NCI-H1105 treated with DMSO at 0.1 percent for 48 hours (cell line): ENCODE measurements at places on chromosomes 1 and 21.

- DNase-seq: no peak
Observed at GRCh38 chr1:62823556-62823955, 39.6 kb downstream of the ATG4C start.

DNA sequence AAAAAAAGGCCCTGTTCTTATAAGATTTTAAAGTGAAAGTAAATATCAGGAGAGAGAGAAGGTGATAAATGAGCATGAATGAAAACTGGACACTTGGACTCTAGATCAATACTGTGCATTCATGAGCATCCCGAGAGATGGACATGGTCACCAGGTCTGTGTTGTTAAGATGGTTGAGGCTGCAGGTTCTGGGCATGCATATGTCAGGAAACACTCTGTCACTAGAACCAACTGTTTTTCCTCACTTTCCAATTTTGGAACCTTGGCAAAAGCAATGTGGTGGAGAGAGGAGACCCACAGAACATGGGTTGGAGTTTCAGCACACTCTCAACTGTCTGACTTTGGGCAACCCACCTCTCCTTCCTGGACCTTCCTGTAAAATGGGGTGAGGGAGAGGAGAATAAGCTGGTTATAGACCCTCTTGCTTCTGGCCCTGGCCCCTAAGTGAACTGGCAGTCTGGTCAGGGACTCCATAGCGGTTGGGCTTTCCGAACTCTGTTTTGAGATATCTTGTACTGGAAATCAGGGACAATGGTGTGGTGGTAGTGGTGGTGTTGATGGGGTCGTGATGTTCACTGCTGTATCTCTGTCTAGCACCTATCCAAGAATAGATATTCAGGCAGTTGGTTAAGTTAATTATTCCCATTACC is 4.2 kb downstream of the MAN1C1 start:
- no peak for DNase-seq

GRCh38 chr1:72097851-72098570 is 184.3 kb downstream of the NEGR1 start:
- DNase-seq: no peak

DNA sequence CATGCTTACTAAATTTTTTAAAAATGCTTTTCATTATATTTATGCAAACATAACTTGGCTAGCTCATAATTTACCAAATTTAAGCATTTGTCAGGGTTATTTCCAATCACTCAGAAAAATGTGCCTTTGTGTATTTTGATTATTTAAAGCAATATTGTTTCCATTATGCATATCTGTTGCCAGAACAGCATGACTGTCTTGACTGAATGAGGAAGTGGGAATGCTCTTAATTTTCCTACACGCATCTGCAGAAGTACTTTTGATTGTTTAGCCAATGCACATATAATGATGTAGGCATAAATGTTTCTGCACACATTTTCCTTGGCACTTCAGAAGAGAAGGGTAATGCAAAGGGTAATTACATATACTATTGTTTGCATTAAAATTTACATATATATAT is 92.5 kb upstream of the ADGRL2 start:
- DNase-seq: no peak

DNA sequence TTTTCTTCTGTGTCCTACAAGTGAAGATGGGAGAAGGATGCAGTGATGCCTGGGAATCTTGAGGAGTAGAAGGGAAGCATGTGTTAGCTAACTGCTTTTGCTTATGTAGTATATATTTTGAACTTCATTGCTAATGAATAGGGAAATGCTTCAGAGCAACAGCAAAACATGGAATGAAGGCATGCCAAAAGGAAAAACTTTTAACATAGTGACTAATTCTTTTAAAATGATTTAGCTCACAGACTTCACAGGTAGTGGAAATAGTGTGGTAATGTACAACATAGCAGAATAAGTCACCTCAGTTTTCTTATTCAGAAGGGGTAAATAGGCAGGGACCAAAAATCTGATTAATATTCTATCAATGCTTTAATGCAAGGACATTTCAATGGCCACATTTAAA is 95.5 kb downstream of the LYPLAL1 start:
- DNase-seq: no peak

- peak; percentile 46 for DNase-seq
Observed at GRCh38 chr1:180252638-180253536, 22.8 kb downstream of the LHX4 start.

DNA sequence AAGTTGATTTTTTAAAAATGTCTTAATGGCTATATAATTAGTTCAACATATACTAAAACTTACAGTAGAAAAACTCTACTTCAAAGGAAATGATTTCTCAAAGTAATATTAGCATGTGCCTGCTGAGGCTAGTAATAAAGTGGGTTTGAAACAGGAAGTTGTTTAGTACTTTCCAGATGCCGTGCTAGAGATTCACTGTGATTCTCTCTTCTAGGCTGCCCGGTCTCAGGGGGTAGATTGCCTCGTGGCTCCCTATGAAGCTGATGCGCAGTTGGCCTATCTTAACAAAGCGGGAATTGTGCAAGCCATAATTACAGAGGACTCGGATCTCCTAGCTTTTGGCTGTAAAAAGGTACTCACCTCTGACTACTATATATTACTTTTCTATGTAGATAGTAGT is 9.1 kb downstream of the EXO1 start:
- DNase-seq: no peak

GRCh38 chr1:28855469-28855951 is 43.5 kb downstream of the OPRD1 start:
- DNase-seq: no peak

- DNase-seq: no peak
Observed at GRCh38 chr1:43990271-43991199, 864 bp upstream of the CCDC24 start.

DNA sequence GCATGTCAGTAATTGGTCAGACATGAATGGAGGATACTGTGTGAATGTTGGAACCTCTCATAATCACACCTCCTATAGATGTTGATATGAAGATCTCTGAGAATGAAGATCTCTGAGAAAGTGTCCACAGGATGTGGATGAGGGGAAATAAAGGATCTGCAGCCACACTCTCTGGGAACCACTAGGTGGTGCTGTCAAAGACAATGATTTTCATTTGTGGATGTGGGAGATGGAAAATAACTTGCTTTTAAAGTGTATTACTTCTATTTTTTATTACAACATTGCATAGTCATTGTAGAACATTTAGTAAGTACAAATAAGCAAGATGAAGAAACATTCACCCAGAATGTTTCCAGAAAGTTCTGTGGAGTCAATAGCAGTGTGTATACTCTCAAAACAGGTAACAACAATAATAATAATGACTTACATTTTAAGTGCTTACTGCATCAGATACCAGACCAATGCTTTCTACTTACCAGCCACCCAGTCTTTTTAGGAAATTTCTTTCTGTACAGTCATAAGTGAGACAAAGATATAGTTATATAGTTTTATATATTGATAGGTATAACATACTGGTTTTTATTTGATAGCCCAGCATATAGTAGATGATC is 128.2 kb downstream of the ATG4C start:
- DNase-seq: no peak

DNA sequence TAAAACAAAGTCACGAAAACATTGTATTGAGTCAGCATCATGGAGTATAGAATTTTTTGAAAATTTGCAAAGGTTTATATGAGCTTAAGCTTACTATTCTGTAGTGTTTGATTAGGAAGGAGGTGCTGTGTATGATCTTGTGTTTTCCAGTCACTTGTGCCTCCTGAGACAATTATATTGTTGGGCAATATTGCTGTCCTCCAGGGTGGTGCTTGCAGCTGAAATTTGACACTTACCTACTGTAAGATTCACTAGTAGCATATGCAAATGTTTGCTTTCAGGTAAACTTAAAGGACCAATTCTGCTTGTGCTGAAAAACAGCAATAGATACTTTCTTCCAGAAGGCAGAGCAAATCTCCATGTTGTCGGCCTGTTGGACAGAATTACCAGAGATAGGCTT is 268.0 kb downstream of the TGFB2 start:
- peak; percentile 26 for DNase-seq

GRCh38 chr21:38988509-38989378 is 183.0 kb downstream of the ETS2 start:
- DNase-seq: no peak

GRCh38 chr1:186792870-186793581 is 35.7 kb upstream of the PLA2G4A start:
- DNase-seq: no peak

DNA sequence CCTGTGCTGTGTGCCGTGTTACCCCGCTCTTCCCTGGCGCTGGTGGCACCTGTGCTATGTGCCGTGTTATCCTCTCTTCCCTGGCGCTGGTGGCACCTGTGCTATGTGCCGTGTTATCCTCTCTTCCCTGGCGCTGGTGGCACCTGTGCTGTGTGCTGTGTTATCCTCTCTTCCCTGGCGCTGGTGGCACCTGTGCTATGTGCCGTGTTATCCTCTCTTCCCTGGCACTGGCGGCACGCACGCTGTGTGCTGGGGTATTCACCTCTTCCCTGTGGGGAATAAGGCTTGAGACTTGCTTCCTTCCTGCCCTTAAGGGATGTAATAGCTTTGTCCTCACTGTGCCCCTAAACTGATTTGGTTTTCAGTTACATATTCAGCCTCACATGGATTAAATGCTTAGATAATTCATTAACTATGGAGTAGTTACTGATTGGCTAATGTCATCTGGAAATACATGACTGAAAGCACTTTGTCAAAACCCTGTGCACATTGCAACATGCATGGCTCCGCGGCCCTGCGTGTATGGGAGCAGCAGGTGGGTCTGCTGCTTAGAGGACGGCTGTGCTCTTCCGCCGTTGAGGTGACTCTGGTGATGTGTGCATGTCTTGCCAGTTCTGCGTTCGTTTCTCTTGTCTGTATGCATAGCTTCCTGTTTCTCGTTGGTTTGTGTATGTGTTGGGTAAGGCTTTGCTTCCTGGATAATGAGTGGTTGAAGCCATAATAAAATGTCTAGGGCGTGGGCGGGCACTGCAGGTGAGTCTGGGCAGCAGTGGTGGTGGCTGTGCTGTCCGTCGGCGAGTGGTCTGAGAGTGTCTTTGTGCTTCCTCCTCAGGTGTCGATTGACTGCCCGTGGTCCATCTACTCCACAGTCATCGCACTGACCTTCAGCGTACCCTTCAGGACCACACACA is 17.9 kb upstream of the PWP2 start:
- DNase-seq: no peak

DNA sequence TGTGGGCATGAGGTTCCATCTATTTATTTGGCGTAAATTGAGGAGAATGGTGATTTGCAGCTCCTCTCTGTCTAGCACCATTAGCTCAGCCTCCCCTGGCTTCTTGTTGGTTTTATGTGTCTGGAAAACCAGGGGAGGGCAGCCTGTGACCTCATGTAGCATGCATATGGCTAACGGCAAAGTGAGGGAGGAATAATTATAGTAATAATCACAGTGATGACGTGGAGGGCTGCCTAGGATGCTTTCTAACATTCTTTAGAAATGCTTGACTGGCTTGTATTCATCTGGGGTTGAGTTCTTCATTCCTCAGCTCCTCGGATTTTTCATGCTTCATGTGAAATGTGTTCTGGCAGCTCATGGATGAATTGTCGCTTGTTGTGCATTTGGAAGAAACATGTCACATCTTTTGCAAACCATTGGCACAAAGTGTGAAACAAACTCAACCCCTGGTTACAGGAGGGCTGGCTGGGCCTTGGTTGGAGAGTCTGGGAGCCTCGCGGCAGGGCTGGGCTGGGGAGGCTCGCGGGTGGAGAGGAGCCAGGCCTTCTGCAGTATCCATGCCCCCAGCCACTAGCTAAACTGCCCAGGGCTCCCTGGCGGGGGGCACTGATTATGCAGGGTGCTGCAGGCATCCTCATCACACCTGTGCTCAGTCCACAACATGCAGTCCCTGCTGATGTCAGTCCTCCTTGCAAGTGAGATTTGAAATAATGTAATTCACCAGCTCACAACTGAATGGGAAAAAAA is 149.6 kb downstream of the DISC1 start:
- DNase-seq: no peak

GRCh38 chr1:113871597-113872113 is at the start of gene PTPN22:
Gene PTPN22, minus strand, starts transcription at chr1:113871712.
- DNase-seq: no peak

GRCh38 chr1:81594206-81594605 is 206.5 kb upstream of the ADGRL2 start:
- DNase-seq: no peak

DNA sequence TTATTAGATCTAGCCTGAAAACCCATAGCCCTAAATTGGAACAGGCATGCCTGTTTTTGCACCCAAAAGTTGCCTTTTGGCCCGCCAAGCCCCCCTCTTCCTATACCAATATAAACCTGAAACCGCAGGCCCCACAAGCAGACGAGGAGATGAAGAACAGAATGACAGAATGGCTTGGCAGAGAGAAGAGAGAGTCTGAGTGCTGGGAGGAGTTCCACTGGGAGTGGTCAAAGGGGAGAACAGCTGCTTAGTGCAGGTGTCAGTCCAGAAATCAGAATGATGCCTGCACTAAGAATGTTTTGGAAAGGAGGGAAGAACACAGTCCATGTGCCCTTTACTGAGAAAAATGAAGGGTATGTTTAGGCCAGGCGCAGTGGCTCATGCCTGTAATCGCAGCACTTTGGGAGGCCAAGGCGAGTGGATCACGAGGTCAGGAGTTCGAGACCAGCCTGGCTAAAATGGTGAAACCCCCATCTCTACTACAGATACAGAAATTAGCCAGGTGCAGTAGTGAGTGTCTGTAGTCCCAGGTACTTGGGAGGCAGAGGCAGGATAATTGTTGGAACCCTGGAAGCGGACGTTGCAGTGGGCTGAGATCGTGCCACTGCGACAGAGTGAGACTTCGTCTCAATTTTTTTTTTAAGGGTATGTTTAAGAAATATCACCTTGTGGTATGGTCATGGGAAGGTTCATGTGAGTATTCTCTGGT is 9.4 kb downstream of the DYRK1A start:
- DNase-seq: no peak

GRCh38 chr1:65250826-65251225 is 58.5 kb upstream of the DNAJC6 start:
- no peak for DNase-seq

DNA sequence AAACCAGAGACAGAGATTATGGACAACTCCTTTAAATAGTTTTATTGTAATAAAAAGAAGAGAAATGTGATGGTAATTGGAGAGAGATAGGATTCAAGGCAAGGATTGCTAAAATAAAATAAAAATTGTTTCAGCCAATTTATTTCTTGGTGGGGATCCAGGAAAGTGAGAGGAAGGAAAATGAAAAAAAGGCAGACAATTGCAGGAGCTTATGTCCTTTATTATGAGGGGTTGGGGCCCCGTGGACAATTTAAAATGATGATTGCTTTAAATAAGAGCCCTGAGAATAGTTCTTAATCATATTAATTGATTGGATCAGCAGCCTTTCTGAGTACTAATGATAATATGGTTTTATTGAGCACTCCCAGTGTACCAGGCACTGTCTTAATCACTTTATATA is 40.2 kb downstream of the RGS2 start:
- no peak for DNase-seq
